Activated naive CD8-positive, alpha-beta T cell treated with anti-CD3 and anti-CD28 coated beads, Interleukin-2, amount 10 ng/mL, durations not matched to agents 7 days and 5 days (primary cell): ENCODE measurements at places on chromosomes 7 and 10. TPM values are rescaled to one million over a fixed set of nuclear protein-coding genes. Genes with fewer than 3 reads are reported as not detected.

Gene SPOCK2
- 371 TPM for total RNA-seq

DNA sequence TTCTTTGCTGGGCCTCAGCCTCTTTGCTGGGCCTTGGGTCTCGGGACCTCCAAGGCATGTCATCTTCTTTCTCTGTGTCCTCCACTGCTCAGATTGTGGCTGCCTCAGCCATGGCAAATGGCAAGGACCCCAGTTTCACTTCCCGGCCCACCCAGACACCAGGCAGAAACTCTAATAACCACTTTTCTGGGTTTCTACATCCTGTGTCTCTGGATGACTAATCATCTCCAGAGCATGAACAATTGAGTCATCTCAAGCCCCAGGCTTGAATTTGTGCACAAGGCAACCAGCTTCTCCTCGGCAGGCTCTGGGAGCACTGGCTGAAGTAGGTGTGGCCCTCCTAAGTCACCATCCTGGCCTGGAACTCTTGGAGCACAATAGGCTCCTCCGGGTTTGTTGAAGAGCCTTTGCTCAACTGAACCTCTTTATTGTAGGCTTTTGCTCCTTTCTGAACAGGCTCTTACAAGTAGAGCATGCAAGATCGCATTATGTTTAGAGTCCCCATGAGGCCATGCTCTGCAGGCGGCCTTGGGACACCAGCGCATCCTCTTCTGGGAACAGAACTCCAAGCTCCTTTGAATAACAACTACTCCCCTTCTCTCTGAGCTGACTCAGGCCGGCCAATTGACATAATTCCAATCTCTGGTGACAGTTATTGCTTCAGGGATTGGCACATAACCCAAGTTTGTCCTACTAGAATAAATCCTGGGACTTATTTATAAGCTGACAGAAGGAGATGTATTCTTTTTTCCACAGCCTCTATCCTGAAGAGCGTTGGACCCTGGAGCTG is 218.1 kb downstream of the WDR11 start:
- no peak overlapping the region for H3K27ac ChIP-seq
- H3K4me3 ChIP-seq, result no peak overlapping the region
- no peak for DNase-seq
- H3K4me1 ChIP-seq, result peaks cover 2% of the 10 kb centered on the region
- no peaks in the 10 kb centered on the region for H3K27me3 ChIP-seq

DNA sequence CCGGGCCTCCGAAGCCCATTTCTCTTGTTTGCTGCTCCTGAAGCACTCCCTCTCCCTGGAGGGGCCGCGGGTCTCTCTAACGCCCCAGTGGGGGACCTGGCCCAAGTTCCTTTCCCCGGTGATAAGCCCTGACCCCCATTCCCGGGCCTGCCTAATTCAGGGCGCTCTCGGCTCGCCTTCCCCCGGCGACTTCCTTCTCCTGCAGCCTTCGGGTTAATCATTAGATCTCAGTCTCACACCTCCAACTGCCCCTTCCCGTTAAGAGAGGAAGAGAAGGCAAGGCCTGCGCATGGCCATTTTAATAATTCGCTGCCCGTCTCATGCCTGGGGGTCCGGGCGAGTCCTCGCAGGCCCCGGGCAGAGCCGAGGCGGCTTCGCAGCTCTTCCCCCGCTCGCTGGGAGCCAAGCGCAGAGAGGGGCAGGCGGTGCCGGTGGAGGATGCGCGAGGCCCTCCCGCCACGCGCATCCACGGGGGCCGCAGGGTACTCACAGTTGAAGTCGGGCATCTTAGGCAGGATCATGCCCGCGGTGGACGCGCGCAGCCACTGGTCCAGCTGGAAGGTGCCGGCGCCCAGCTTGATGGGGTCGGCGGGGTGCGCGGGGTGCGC is 1.2 kb downstream of the MNX1 start:
- DNase-seq, result peak; percentile 45
- H3K4me1 ChIP-seq, result peaks cover 16% of the 10 kb centered on the region
- H3K4me3 ChIP-seq, result peak overlapping the region; percentile 44
- H3K27ac ChIP-seq, result no peak overlapping the region
- no peaks in the 10 kb centered on the region for H3K36me3 ChIP-seq

GRCh38 chr7:42128703-42129102 is 108.3 kb downstream of the GLI3 start:
- peaks cover 12% of the 10 kb centered on the region for H3K4me1 ChIP-seq
- no peak for DNase-seq
- no peaks in the 10 kb centered on the region for H3K36me3 ChIP-seq
- H3K27ac ChIP-seq, result no peak overlapping the region
- peaks cover 5% of the 10 kb centered on the region for H3K27me3 ChIP-seq

- no peak overlapping the region for H3K27ac ChIP-seq
- no peaks in the 10 kb centered on the region for H3K36me3 ChIP-seq
- peaks cover 2% of the 10 kb centered on the region for H3K4me1 ChIP-seq
- DNase-seq, result no peak
Measured at GRCh38 chr7:95594185-95594584, 2.1 kb downstream of the PDK4 start.

Gene CPN1
- not detected for total RNA-seq

- H3K4me3 ChIP-seq, result no peak overlapping the region
- DNase-seq, result no peak
- no peak overlapping the region for H3K27ac ChIP-seq
Measured at GRCh38 chr7:135209225-135209834, 2.0 kb downstream of the WDR91 start.

DNA sequence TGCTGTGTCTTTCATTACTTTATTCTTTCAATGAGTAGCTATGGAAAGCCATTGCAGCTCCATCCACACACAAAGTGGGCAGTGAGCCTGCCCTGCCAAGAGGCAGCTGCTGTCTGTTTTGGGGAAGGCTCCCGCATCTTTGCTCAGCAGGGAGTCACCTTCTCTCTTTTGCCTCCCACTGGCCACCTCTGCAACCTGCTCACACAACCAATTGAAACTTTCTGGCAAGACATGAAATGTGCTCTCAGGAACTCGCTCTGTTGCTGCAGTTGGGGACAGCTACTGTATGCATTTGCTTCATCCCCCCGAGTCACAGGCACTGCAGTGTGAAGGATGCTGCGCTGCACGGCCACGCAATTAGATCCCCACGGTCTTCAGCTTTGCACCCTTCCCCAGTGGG is 244.8 kb upstream of the NFE2L3 start:
- H3K27me3 ChIP-seq, result peaks cover 5% of the 10 kb centered on the region
- no peak overlapping the region for H3K4me3 ChIP-seq

DNA sequence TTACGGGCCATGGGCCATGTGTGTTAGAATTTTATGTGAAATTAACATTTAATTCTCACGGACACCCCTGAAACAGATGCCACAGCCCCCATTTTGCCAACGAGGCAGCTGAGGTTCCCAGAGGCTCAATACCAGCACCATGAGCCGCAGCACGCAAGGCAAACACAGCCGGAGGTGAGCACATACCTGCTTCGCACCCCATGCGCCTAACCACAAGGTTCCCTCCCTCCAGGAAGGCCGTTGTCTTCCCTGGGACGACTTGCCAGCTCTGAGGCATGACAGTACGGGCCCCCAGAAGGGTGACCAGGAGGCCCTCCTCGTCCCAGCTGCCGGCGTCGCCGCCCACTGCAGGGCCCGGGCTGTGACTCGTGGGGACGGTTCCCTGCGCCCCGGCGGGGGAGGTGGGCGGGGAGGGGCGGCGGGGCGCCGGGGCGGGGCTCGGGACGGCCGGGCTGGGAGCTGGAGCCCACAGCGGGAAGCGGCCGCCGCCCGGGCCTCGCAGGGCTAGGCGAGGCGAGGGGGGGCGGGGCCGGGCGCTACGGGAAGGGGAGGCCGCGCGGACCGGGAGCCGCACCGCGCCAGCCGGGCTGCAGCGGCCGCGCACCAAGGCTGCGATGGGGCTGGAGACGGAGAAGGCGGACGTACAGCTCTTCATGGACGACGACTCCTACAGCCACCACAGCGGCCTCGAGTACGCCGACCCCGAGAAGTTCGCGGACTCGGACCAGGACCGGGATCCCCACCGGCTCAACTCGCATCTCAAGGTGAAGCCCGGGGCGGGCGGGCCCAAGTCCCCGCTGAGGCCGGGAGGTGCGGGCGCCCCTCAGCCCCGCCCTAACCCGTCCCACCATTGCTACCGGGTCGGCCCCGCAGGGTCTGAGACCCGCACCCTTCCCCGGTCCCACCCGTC is at the start of gene CAV2:
Gene CAV2 (plus strand): TSS at position 571 of the 910 bp plus-strand sequence. CDS start 44 bp downstream, at position 615.
- peaks cover 58% of the 10 kb centered on the region for H3K27me3 ChIP-seq
- peak; percentile 36 for DNase-seq
- no peak within 1 kb of the TSS for H3K27ac ChIP-seq

DNA sequence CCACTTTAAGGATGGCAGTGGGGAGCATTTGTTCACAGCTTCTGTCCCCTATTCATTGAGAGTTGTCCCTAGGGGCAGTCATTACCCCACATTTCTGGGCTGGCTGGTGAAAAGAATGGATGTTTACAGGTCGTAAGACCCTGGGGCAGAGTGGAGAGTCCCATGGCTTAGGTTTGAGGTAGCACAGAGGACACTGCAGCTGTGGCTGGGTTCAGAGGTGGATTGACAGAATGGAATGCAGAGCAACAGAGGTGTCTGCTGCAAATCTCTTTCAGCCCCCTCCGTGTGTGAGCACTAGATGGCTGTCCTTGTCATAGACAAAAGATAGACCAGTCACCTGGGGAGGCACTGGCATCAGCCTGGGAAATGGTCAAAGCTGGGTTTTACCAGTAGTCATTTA is 141.9 kb downstream of the CACNB2 start:
- H3K27ac ChIP-seq, result no peak overlapping the region
- no peaks in the 10 kb centered on the region for H3K27me3 ChIP-seq
- no peak for DNase-seq

DNA sequence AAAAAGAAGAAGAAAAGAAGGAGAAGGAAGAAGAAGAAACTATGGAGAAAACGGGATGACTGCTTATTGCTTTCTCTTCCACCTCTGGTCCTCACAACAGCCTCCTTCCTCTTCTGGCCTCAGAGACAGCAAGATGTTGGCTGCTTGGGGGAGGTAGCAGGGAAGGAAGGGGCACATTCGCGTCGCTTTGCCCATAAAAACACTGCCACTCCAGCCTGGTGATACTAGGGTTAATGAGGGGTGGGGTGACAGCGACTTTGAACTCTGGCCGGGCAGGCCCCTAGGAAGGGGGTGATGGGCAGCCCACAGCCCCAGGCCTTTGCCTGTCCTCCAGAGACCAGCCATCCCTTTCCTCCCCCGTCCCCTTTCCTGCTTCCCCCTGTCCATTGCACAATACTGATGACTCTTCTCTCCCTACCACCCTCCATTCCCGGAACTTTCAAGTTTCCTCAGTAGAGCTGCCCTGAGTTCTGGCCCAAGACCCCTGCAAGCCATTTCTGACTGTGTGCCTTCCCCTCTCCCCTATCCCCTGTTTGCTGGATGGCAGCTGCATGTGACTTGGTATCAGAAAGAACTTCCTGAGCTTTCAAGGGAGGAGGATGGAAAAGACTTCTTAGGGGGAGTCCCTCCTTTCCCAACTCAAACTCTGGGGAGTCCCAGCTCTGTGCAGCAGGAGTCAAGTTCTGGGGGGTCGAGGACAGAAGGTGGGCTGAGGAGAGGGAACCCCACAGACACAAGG is 2.2 kb upstream of the CUEDC2 start:
- peak overlapping the region; percentile 91 for H3K27ac ChIP-seq
- H3K36me3 ChIP-seq, result peaks cover 19% of the 10 kb centered on the region
- H3K4me3 ChIP-seq, result peak overlapping the region; percentile 90
- no peak for DNase-seq
- peaks cover 43% of the 10 kb centered on the region for H3K4me1 ChIP-seq
- no peaks in the 10 kb centered on the region for H3K27me3 ChIP-seq

Gene CYP2C19
- total RNA-seq, result not detected

DNA sequence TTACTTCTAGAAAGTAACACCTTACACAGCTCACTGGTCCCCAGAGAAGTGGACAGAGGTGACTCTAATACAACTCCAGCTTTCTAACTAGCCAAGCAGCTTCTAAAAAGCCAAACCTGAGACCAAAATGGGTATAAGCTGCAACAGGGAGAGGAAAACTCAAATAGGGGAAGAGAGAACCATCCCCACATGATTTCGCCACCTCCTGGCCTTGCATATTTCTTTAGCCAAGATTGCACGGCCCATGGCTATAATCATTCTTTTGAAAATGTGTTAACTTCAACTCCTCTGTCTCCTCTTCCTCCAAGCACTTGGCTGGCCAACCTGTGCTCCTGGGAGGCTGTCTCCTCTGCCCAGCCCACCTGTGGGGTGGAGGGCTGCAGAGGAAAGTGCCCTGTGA is 28.7 kb downstream of the NUP42 start:
- no peak overlapping the region for H3K27ac ChIP-seq
- DNase-seq, result no peak
- peaks cover 31% of the 10 kb centered on the region for H3K27me3 ChIP-seq
- H3K36me3 ChIP-seq, result peaks cover 4% of the 10 kb centered on the region

DNA sequence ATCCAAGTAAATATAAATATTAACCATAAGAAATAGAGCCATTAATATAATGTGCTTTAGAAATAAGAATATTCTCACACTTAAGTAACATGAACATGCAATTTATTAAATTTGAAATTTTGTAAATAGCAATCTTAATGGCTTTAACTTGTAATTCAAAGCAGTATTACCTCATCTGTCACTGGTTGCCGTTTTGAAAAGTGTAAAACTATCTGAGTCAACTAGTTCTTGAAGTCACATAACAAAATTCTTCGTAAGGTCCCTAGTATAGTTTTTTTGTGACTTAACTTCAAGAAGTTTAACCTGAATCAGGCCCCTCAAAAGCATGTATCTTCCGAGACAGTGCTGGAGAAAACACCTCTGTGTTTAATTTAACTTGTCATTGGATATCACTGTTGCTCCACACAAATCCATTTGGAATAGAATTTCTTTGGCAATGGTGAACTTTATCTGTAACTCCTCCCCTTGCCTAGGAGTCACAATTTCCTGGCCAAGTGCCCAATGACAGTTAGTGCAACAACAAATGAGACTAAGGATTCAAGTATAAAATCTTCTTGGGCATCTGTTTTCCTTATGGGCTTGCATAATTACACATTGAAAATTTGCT is 47.1 kb downstream of the NT5C2 start:
- no peak for DNase-seq
- no peaks in the 10 kb centered on the region for H3K27me3 ChIP-seq
- H3K4me1 ChIP-seq, result no peaks in the 10 kb centered on the region
- H3K36me3 ChIP-seq, result peaks cover 19% of the 10 kb centered on the region
- H3K27ac ChIP-seq, result no peak overlapping the region

Gene CYP26C1
- total RNA-seq, result 0.17 TPM

Gene PRSS2
- total RNA-seq, result not detected

DNA sequence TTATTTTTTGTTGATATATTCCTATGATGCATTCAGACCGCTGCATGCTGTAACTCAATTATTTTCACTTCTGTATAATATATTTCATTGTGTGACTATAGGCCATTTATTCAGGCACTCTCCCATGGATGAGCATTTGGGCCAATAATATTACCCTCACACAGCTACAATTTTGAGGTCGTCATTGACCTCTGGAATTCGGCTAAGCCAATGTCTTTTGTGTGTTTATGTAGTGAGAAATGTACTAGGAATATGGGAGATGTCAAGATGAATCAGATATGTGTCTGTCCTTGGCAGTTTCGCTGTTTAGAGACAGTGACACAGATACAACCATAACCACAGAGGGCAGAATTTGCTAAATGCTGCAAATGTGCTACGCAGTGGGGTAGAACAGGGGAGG is 474.2 kb downstream of the ADRA2A start:
- H3K27ac ChIP-seq, result no peak overlapping the region
- no peaks in the 10 kb centered on the region for H3K4me1 ChIP-seq
- H3K36me3 ChIP-seq, result no peaks in the 10 kb centered on the region
- H3K4me3 ChIP-seq, result no peak overlapping the region
